ENCODE measurements at places on chromosomes 1 and 21.
A peak's percentile ranks its signal among the peaks of the same experiment; 100 is the strongest.

DNA sequence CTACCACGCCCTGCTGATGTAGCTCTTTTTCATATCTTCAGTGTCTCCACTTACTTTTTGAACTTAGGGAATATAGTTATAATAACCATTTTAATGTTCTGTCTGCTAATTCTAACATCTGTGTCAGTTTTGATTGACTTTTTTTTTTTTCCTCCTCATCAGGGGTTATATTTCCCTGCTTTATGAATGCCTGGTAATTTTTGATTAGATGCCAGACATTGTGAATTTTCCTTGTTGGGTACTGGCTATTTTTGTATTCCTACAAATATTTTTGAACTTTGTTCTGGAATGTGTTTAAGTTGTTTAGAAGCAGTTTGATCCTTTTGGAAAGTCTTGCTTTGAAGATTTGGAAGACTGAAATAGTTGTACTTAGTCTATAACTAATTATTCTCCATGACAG, 82.1 kb downstream of the ROR1 start:
- DNase-seq = no peak

- DNase-seq = no peak
Observed at GRCh38 chr1:26701266-26701994, 5.6 kb downstream of the ARID1A start.

DNA sequence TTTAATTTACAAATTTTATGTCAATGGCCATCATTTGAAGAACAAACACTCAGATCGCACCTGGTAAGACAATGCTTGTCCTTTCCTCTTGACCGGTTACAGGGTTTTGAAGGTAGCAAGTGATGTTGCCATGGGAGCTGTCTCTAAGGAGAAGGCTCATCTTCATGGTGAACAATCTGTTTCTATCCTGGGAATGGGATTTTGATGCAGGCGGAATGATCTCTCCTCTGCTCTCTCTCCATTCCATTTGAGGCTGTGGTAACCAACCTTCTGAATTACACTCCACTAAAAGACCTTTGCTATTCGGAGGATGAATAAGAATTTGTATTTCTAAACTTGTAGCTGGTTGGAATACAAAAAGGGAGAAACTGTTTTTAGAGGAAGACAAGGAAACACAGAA, 57.9 kb upstream of the SLC5A9 start:
- no peak for DNase-seq

DNA sequence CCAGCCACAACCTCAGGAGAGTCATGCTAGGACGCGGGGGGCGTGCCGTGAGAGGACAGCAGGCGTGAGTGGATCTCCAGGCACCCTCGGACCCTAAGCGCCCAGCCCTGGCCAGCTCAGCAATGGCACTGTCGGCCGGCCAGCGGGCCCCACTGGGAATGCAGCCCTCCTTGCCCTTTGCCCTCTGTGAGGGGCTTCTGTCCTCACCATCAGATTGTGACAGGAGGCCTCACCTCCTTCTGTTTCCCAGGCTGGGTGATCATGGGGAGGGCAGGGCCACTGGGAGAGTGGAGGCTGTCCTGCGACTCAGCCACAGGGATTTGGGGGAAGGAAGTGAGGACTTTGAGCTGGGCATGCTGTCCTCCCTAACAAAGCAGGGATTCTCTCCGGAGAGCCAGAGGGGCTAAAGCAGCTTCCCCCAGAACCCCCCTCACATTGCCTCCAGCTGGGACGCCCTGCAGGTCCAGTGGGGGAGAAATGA, 6.6 kb upstream of the LRRC3 start:
- no peak for DNase-seq

GRCh38 chr1:12344596-12345349, 114.9 kb downstream of the VPS13D start:
- no peak for DNase-seq

- no peak for DNase-seq
Observed at GRCh38 chr1:58104960-58105359, 441.6 kb downstream of the OMA1 start.

DNA sequence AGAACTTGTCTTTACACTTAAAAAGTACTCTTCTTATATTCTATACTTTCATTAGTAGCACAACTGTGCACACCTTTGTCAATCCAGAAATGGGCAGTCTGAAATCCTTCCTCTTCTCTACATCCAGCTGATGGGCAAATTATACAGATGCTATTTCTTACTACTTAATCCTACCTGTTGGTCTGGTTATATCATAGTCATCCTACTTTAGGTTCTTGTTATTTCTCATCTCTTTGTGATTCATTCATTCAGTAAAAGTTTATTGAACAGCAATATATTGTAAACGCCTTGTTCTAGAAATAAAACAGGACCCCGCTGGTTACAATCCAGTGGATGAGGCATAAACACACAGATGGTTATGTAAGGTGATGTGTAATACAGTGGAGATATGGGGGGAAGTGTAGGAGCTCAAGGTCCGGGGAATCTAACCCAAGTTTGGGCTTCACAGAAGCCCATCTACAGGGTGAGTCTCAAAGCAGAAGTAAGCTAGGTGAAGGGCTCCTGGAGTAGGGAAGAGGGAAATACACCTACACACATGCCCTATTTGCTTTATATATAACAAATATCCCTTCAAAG, 11.8 kb upstream of the FUBP1 start:
- no peak for DNase-seq

DNA sequence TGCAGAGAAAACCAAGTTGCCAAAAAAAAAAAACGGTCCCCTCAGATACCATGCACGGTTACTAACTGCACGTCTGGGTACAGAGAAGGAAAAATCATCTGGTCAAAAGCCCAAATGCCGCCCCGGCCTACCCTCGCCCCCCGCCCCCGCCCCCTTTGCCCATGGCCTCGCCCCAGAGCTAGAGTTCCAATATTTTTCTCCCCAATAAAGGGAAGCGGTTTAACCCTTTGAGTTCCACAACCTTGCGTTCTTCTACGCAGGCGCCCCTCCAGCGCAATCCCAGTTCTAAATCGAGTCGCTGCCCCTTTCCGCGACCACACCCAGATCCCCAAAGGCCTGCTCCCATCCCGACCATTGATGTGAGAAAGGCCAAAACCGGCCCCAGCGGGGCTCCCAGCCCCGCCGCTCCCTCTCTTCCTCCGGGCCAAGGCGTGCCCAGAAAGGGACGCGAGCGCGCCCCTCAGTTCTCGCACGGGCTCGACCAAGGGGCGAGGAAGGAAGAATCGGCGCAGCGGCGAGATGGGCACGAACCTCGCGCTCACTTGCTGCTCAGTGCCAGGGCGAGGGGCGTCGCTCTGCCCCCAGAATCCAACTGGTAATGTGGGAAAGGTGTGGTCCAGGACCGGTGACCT, 797 bp downstream of the WDR47 start:
- no peak for DNase-seq

- no peak for DNase-seq
Observed at GRCh38 chr1:53049574-53049967, 12.4 kb upstream of the PODN start.

- peak; percentile 73 for DNase-seq
Observed at GRCh38 chr1:7915826-7916500, 24.7 kb downstream of the TNFRSF9 start.

DNA sequence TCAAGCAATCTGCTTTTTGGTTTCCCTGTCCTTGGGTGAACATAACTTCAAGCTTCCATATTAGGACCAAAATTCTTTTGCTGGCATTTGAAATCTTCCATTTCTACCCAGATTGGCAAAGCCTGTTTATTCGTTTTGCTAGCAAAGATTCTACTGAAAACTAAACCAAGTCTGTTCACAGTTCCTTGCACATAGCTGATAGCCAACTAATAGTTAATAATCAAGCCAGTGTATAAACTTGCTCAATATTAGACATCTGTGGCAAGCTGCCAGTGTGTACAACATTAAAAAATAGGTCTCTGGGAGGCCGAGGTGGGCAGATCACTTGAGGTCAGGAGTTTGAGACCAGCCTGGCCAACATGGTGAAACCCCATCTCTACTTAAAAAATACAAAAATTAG, 6.3 kb downstream of the APP start:
- DNase-seq = no peak

GRCh38 chr21:44548922-44549321, 2.4 kb downstream of the KRTAP10-2 start:
- DNase-seq = no peak

GRCh38 chr1:83978056-83978455, 20.9 kb downstream of the TTLL7 start:
- DNase-seq = no peak

DNA sequence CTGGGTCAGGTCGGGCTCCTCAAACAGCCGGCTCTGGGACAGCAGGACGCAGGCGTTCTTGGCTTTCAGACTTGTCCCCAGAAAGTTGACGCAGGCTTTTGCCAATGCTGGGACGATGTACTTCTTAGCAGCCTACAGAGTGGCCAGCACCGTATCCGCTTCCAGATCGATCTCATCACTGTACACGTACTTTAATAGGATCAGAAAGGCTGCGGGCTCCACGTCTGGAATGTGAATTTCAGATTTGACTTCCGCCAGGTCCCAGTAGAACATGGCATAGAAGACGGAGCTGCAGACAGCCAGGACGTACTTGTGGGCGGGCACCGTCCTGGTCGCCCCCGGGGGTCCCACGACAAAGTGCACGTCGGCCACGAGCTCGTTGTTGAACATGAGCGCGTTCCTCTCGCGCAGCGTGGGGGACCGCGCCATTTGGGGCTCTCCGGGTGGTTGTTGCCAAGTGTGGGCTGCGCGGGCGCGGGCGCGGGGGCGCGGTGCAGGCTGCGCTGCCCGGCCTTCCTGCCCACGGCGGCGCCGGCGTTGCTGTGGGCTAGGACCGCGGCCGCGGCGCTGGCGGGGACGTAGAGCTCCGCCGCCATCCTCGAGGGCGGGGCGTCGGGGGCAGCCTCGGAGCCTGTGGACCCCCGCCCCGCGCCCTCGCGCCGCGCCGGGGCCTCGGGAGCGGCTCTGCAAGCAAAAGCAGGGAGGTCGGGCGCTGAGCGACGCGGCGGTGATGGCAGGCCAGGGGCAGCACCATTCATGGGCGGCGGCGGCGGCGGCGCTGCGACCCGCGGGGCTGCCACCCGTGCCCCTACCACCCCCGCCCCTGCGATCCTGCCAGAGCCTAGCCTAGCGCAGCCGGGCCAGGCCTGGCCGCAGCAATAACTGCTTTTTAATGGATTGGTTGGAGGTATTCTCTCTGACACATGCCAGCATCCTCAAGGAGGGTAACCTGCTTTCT, 10.6 kb downstream of the CNR2 start:
- no peak for DNase-seq

GRCh38 chr1:107750364-107750959, 214.5 kb downstream of the VAV3 start:
- DNase-seq = peak; percentile 12

DNA sequence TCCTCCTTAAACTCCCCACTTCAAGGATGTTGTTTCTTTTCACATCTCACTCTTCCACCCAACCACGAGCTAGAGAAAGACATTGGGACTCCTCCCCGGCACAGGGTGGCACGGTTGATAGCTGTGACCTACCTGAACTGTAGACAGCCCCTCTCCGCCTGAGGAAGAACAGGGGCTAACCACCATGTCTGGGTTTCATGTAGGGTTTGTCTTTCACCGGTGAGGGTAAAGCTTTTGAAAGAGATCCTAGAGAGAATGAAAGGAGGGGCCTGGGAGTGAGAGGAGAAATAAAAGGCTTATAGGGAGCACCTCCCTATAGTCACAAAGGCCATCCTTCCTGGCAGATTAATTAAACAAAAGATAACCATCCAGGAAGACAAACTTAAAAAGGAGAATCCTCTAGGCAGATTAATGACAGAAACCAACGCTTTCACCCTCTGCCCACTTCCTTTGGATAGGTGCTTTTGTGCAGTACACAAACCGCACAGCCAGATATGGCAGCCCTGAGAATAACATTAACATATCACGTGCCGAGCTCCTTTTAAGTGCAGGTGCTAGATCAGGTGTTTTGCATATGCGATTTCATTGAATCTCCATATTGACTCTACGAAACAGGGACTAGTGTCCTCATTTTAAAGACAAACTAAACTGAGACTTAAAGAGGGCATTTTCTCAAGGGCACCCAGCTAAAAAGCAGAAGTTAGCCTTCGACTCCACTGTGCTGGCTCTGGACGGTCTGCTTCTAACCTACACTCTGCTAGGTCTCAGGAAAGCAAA, 178.1 kb upstream of the RUNX1 start:
- no peak for DNase-seq

GRCh38 chr1:4269952-4270570, 370.0 kb upstream of the C1orf174 start:
- no peak for DNase-seq

DNA sequence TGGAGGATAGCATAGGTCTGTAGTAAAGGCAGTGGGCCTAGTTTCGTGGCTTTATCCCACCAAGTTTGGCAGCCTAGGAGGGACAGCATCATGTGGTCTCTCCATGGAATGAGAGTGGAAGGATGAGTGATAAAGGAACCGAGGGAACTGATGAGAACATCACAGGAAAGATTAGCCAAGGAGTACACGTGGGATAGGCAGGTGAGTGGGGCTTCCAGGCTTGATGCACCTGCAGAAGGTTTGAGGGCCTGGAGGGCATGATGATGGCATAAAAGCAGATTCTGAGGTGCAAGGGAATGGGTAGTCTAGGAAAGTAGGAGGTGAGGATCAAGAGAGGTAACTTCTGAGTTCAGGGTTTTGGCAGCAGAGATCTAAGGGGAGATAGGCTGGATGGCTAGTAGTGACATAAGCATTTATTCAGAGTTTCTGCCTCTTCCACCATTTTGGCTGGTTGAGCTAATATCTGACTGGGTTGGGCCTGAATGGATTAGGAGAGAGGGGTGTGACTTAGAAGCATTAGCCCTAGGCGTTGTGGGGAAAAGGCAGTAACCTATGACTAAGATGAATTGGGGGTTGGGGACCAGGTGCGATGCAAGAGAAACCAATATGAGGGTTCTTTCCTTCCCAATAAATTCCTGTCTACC, 9.1 kb downstream of the PTGFRN start:
- DNase-seq = no peak

GRCh38 chr1:62487956-62488355, 51.1 kb downstream of the USP1 start:
- no peak for DNase-seq

DNA sequence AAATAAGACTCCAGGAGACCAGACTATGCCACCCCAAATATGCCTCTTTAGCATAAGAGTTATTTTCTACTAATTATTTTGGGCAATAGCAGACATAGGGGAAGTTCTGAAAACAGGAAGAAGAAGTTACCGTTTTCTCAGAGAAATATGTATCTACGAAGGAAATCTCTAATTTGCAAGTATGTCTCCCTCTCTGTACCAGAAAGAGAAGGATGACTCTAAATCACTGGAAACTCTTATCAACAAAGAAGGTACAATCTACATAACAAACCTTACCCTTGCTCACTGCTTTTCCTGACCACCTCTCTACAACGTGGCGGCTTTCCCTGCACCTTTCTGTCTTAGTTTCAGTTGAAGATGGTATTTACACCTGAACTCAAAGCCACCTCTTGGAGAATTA, 49.0 kb downstream of the OMA1 start:
- no peak for DNase-seq

GRCh38 chr1:163528710-163529348, 207.1 kb downstream of the NUF2 start:
- DNase-seq = no peak

- DNase-seq = no peak
Observed at GRCh38 chr1:84428235-84428634, 30.0 kb downstream of the DNASE2B start.
